Effector CD4-positive, alpha-beta T cell (primary cell): ENCODE measurements at places on chromosomes 12 and 14.

GRCh38 chr12:127650626-127651025, 616.3 kb upstream of the TMEM132C start:
- DNase-seq = no peak

DNA sequence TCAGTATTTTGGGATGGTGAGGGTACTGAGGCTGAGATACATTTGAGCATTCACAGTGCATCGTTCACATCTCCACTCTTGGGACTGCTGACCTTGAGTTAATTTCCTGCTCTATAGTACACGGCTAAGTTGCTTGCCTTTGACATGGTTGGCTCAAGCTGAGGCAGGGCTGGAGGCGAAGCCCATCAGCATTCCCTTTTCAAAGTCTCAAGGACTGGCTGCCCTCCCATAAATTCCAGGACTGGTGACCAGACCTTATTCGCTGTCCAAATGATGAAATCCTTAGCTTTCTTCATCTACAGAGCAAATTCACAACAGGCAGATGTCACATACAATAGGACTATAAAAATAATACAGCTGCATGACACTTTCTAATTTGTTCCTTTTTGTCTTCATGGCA, 85.9 kb downstream of the SSPN start:
- DNase-seq = no peak

GRCh38 chr12:73383584-73384222, 1111.5 kb downstream of the TRHDE start:
- DNase-seq = no peak

GRCh38 chr14:55121628-55122439, 7.2 kb upstream of the LGALS3 start:
- DNase-seq = no peak

GRCh38 chr14:68546839-68547238, 246.0 kb downstream of the ZFP36L1 start:
- DNase-seq = no peak

- no peak for DNase-seq
Observed at GRCh38 chr14:101776344-101776743, 14.8 kb downstream of the PPP2R5C start.

GRCh38 chr14:103099081-103099732, 4.7 kb downstream of the EXOC3L4 start:
- DNase-seq = no peak

- DNase-seq = peak; percentile 47
Observed at GRCh38 chr14:50045039-50045711, 71.2 kb downstream of the VCPKMT start.

GRCh38 chr12:128992116-128992515, 138.8 kb downstream of the GLT1D1 start:
- DNase-seq = no peak

- no peak for DNase-seq
Observed at GRCh38 chr12:82277582-82277981, 80.6 kb downstream of the CCDC59 start.

DNA sequence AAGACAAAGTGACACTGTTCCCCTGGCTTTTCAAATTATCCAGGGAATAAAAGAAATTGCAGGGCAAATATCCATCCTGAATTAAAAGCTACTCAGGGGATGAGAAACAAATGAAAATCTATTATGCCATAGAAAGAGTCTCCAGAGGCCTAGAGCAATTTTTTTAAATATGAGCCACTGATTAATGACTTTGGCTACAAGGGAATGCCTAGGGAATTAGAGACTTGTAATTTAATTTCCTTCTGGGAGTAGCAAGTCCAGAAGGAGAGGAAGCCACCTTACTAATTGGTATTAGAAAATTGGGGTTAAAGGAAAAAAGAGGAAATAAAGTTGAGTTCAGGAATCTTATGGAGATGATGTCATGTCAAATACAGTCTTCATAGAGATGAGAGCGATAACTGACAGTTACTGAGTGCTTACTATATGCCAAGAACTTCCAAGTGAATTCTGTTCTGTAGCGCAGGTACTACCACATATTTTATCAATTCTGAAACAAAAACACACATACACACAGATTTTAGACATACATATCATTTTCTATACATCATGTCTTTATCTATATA, 304.4 kb downstream of the DUSP6 start:
- DNase-seq = no peak

- DNase-seq = no peak
Observed at GRCh38 chr12:21523148-21523547, 2.9 kb upstream of the SPX start.

DNA sequence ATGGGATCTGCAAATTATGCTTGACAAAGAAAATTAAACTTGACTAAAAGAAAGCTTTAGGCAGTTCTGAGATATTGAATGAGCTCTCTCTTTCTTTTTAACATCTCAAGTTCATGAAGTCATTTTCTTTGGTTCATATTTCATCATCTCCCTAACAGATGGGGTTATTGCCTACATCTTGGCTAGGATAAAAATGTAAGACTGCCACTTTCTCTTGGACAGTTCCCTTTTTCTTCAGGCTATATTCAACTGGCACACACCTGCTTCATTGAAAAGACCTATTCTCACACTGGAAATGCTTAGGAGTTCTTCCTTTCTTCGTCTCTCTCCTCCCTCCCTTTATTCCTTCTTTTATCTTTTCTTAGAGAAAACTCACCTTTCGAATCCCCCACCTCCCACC, 355.9 kb upstream of the SEL1L start:
- DNase-seq = no peak

DNA sequence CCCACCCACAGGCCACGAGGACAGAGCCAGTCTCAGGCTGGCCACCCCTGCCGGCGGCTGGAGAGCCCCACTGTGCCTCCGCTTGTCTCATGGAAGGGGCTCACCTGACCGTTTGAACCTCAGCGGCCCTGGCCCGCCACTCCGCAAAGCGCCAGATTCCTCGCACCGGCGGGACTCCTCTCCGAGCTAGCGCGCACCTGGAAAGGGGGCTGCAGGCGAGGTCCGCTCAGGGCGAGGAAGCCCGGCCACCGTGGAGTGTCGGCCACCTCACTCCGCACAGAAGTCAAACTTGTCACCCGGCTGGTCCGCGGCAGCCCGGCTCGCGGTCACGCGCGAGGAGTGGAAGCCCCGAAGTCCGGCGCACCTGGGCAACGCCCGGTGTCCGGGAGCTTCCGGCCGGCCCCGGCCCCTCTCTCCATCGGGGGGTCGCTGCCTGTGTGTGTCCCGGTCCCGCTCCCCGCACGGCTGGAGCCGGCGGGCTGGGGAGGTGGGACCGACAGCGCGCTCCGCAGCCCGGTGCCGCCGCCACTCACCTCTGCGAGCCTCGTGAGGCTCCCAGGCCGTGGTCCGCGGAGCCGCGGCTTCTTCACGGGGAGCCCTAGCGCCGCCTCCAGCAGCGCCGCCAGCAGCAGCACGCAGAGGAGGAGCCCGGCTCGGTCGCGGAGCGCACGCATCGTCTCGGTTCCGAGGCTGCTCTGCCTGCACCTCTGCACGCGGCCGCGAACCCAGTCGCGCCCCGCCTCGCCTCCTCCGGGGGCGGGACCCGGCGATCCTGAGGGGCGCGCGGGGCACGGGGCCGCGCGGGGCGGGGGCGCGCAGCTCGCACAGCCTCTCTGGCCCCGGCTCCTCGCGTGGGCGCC, at the start of gene ISM2:
Gene ISM2 (minus strand): TSS at position 697 of the 860 bp plus-strand sequence. CDS start 23 bp downstream, at position 674.
- no peak for DNase-seq

- no peak for DNase-seq
Observed at GRCh38 chr12:42704340-42704739, 114.8 kb upstream of the PRICKLE1 start.

GRCh38 chr12:92270521-92270920, 124.9 kb upstream of the BTG1 start:
- no peak for DNase-seq

DNA sequence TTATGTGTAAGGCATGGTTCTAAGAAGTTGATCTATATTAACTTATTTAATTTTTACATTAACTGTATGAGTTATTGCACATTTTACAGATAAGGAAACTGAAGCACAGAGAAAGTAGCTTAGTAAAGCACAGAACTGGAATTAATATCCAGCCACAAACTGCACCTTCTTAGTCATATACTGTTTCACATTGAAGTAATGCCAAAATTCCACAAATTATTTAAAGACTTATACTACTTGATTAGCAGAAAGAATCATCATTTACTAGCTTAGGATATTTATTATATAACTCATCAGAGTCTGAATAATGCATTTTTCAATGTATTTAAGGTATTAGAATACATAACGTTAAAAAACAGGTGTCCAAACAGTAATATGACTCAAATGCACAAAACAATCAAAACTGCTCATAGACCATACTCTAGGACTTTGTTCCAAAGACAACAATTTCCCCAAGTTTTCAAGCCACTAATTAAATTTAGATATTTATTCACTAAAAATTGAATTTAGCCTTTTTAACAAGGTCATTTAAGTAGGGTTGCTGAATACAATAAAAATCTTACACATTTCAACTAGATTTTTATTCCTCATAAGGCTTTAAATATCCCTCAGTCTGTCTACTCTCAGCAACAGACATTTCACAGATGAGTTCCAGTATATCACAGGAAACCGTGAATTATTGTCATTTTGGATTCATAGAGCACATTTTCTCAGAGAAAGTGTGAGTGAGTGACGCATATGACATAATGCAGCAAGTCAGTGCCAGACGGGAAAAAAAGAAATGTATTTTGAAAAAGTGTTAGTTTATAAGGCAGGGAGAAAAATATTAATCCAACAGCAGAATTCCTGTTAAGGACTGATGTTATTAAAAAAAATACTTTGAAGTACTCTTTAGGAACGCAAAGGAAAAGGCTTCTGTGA, 782.5 kb downstream of the TMTC2 start:
- DNase-seq = no peak

DNA sequence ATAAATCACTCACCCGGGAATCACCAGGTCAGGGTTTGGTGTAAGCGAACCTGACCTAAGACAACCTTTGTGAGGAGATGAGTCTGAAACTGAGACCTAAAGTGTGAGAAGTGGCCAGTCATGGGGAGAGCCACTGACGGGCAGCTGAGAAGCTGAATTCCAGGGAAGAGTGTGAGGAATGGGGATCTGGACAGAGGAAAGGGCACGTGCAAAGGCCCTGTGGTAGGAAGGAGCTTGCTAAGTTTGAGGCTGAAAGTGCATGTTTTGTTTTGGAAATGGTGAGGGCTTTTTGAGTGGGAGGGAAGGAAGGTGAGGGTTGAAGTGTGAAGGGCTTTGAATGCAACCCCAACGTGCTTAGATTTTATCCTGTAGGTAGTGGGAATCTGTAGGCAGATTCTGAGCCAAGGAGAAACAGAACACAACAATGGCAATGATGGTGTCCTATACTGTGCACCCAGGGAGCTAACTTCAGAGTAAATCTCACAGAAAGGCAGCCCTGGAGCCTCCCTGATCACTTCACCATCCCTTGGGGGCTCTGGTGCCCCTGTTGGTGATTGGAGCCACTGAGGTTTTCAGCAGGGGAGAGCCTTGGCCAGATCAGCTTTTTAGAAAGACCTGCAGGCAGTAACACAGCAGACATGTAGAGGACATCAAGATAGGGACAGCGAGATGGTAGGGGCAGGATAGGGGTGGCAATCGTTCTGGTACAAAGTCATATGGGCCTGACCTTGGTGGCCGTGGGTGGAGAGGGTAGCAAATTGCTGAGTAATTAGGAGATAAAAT, 37.5 kb upstream of the CHGA start:
- DNase-seq = no peak

DNA sequence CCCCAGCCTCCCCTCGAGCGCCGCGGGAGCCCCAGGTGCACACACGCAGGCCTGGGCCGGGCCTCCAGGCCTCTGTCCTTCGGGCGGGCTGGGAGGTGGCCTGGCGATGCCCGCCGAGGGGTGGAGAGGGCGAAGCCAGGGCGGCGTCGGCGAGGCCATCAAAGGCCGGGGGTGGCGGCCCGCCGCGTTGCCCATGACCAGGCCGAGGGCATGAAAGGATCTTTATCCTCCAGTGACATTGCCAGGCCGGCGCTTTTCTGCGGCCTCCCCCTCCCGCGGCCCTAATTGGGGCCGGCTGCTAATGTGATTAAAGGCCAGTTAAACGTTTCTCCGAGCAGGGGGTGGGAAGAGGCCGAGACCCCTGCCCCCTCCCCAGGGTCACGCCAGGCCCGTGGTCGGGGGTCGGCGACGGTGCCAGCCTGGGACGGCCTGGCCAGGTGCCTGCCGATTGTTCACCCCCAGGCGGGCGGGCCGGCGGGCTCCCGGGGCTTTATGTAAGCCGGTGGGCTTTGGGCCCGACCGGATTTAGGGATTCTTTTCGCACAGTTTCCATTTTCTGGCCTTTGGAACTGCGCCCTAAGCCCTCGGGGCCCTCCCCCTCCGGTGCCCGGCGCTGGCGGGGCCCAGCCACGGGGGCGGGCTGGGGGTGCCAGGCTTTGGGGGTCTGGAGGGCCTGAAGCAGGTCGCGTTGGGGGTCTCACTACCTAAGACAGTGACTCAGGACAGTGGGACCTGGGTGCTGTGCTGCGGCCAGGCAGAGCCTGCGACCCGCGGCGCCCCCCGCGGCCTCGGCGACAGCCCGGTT, 103.2 kb upstream of the DIO3 start:
- DNase-seq = no peak

DNA sequence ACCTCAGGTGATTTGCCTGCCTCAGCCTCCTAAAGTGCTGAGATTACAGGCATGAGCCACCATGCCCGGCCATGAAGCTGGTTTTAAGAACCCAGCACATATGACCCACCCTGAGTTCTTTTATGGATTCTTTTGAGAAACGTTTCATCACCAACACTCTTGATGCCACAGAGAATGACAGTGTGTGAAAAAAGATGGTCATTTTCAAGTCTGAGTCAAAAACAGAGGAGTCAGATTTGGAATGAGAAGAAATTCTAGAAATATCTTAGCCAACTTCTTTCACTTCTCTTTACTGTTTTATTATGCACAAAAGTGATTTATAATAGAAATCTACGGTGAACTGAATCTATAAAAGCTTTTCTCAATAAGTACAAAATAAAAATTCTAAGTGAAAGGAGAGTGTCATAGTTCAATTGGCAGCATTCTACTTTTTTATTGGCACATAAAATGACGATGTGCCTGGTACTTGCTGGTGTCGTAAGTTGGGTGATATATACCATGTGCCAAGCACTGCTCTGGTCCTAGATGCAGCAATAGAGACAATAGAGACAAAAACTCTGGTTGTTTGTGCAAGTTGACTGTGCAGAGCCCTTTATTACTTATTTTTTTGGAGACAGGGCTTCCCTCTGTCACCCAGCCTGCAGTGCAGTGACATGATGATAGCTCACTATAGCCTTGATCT, 33.9 kb downstream of the CCDC177 start:
- DNase-seq = no peak

DNA sequence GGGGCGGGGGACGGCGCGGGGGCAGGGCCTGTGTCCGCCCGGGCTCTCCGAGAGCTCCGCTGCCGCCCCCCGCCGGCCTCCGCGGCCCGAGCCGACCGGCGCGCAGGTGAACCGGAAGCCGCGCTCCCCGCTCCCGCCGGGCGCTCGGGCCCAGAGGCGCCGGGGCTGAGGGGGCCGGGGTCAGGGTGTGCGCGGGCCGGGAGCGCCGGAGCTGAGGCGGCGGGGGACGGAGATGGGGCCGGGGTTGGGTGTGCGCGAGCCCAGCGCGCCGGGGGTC, 431 bp downstream of the HIP1R start:
- no peak for DNase-seq
